Glutamatergic neuron (in vitro differentiated cells): ENCODE measurements at places on chromosomes 1 and 21. TPM values are rescaled to one million over a fixed set of nuclear protein-coding genes. Genes with fewer than 3 reads are reported as not detected.

DNA sequence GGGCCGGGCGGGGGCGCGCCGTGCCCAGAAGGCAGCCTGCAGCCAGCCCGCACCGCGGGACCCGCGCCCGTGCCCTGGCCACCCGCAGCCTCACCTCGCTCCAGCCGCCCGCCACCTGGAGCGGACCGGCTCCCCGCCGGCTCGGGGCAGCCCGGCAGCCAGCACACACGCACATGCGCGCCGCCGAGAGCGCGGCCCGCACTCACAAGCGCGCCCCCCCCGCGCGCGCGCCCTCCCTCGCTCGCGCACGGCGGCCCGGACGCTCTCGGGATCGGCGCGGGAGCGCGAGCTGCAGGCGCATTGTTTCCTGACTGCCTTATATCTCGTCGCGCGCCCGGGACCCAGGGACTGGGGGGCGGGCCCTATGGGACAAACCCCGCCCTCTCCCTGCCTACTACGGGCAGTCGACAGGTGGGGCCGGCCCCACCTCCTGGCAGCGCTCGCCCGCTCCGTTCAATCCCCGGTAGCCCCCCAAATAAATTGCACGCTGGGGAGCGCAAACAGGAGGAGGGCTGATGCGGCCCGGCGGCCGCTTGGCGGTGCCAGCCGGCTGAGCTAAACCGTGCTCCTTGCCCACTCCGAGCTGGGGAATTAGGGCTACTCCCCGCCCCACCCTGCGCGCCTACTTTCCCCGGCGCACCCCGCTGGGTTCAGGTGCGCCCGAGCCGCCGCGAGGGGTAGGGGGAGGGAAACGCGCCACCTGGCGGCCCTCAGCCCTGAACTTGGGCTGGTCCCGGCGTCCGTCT lies at the start of gene MYCL:
MYCL (minus strand) TSS at position 204 of the 746 bp plus-strand sequence. CDS start 483 bp downstream, outside the sequence.
- peak; percentile 84 for DNase-seq
- peaks cover 27% of the 10 kb centered on the region for H3K4me1 ChIP-seq
- H3K36me3 ChIP-seq: no peaks in the 10 kb centered on the region
- peaks cover 23% of the 10 kb centered on the region for H3K27me3 ChIP-seq
- H3K4me3 ChIP-seq: peak within 1 kb of the TSS; percentile 91
- H3K27ac ChIP-seq: peak within 1 kb of the TSS; percentile 91

GNAT2 gene
- total RNA-seq: not detected

GRCh38 chr1:51329443-51330325 lies 678 bp downstream of the TTC39A start:
- H3K36me3 ChIP-seq: no peaks in the 10 kb centered on the region
- H3K27ac ChIP-seq: peak overlapping the region; percentile 62
- peaks cover 5% of the 10 kb centered on the region for H3K27me3 ChIP-seq
- H3K4me1 ChIP-seq: peaks cover 12% of the 10 kb centered on the region

- no peaks in the 10 kb centered on the region for H3K27me3 ChIP-seq
- no peaks in the 10 kb centered on the region for H3K4me1 ChIP-seq
- H3K4me3 ChIP-seq: no peak overlapping the region
- no peak overlapping the region for H3K27ac ChIP-seq
- H3K36me3 ChIP-seq: no peaks in the 10 kb centered on the region
- no peak for DNase-seq
Observed at GRCh38 chr1:88678405-88678804, 5.7 kb upstream of the PKN2 start.

FNDC5 gene
- 743 TPM for total RNA-seq

GRCh38 chr21:45330075-45330781 lies 42.5 kb upstream of the POFUT2 start:
- no peak for DNase-seq
- no peak overlapping the region for H3K4me3 ChIP-seq
- peaks cover 6% of the 10 kb centered on the region for H3K27me3 ChIP-seq
- H3K4me1 ChIP-seq: peaks cover 18% of the 10 kb centered on the region
- H3K36me3 ChIP-seq: no peaks in the 10 kb centered on the region
